ENCODE measurements at places on chromosomes 3 and 15.

DNA sequence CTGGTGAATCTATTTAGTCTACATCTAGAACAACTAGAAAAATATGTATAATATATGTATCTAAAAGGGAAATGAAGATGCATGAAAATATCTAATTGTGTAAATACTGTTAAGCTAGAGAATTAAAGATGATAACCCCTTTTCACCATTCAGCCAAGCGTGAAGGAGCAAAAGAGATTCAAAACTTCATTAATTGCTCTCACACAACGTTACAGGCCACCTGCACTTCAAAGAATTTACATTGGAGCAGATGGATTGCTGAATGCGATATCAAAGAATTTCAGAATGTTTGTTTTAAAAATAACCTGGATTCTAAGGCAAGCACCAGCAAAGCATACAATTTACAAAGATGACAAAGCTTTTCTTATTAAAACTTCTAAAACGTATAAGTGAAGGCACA, 243.2 kb downstream of the ROBO2 start:
- DNase-seq = no peak

GRCh38 chr15:71530116-71530515, 280.2 kb upstream of the NR2E3 start:
- DNase-seq = no peak

- no peak for DNase-seq
Observed at GRCh38 chr15:53548236-53548635, 211.2 kb downstream of the WDR72 start.

- no peak for DNase-seq
Observed at GRCh38 chr15:90709278-90709677, 7.9 kb upstream of the BLM start.

DNA sequence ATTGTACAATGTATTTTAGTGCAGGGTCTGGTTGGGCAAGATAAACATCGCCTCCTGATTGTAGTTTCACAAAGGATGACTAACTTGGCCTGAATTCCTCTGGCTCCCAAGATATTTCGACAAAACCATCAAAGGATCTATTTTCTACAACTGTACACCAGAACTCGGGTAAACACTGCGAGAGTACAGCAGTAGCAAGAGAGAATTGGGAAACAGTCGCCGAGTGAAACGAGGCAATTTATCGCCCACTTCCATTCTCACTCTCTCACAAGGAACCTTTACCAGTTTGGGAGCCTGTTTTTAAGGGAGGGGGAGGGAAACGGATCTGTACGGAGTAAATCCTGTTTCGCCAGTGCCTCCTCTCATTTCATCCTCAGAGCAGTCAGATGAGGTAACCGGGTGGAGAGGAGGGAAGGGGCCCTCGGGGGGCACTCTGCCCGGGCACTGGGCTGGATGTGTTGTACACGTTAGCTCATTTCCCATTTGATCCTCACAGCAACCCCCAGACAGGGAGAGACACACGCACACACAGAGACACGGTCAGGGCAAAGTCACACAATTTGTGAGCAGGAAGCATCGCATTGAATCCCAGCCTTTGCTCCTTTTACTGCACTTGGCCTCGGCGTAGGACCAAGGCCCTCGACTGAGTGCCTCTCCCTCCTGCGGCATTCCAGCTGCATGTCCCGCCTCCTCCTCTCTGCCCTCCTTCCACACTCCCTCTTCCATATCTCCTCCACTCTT, 120.1 kb downstream of the LIPC start:
- no peak for DNase-seq
